ENCODE measurements at places on chromosomes 1 and 21.

DNA sequence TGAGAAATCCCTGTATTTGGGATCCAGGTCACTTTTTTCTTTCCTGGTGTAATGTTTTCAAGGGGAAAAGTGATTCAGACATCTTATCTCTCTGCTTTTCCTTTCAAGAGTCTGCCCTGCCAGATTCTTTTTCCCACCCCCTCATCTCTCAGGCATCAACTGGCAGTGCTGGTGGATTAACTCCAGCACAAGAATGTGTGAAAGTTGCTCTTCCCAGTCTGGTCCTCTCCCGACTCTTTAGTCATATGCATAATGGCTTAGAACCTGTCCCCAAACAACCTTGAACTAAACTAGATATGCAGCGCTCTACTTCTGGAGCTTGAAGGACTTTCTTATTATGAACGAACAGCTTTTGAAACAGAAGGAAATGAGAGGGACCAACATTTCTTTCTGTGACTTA lies 88.5 kb downstream of the SLC44A5 start:
- no peak for DNase-seq

- no peak for DNase-seq
Measured at GRCh38 chr1:2980073-2980791, 41.0 kb upstream of the ACTRT2 start.

- no peak for DNase-seq
Measured at GRCh38 chr1:205226868-205227583, 720 bp upstream of the TMCC2 start.

DNA sequence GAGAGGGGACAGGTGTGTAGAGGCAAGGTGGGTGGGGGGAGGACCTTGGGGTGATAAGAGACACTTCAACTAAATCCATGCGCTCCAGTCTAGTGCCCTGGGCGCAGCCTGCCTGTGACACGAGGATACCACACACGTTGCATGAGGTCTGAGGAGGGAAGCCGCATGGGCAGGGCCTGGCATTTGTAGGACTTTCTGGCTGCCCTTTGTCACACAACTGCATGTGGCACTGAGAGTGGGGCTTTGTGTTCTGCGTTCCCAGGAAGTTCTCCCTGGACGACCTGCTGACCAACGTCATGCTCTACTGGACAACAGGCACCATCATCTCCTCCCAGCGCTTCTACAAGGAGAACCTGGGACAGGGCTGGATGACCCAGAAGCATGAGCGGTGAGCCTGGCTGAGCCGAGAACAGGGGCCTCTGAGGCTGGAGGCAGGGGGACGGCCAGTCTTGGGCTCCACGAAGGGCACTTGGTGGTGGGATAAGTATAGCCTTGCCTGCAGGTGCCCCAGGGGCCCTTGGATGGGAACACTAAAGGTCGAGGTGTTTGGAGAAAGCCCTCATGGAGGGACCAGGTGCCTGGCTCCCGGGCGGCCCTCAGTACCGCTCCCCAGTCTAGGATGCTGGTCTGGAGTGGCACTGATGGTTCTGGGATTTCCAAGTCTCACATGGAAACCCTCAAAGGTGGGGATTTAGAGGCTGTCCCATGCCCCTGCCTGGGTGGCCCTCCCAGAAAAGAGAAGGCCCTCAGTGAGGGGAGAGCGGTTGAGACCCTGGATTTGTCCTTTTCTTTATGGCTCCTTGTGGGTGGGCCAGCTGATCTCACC lies 34.5 kb downstream of the EPHX1 start:
- DNase-seq = no peak

DNA sequence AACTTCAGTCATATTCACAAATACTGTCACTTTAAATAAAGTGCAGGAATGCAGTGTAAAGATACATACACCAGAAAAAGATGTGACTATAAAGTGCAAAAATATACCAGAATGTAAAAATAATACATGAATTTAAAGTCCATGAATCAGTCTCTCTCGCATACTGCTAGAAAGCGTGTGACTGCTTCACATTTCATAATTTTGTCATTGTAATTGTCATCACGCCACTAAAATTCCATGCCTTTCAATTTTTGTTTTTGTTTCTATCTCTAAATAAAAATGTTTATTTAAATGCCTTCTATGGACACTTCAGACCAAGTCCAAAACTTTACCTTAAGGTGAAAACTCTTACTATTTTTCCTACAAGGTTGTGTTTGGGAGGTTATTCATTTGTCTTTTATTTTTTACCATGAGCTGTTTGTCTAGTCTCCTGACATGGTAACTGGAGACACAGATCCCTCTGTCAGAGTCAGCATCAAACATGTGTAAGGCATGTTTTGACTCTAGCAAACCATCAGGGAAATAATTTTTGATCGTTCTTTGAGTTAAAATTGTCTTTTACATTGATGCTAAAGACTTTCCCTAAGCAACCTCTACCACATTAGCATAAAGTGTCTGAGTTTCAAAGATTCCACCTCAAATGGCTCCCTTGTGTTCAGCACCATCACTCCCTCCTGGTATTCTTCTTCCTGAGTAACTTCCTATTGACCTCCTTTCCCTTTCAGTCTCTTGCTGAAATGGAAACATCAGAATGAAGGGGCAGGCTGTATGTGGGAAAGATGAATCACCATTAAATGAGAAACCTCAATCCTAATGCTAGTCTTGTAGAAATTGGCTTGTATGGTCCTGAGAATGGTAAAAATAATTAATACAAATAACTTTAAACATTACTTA lies 14.0 kb upstream of the AIM2 start:
- DNase-seq = no peak

- DNase-seq = no peak
Measured at GRCh38 chr1:23341931-23342692, 2.0 kb downstream of the HNRNPR start.

- DNase-seq = no peak
Measured at GRCh38 chr1:199447906-199448305, 579.6 kb upstream of the NR5A2 start.

GRCh38 chr1:185564816-185565215 lies 169.4 kb upstream of the HMCN1 start:
- DNase-seq = no peak

GRCh38 chr1:156126630-156127534 lies 12.4 kb downstream of the LMNA start:
- DNase-seq = peak; percentile 77

DNA sequence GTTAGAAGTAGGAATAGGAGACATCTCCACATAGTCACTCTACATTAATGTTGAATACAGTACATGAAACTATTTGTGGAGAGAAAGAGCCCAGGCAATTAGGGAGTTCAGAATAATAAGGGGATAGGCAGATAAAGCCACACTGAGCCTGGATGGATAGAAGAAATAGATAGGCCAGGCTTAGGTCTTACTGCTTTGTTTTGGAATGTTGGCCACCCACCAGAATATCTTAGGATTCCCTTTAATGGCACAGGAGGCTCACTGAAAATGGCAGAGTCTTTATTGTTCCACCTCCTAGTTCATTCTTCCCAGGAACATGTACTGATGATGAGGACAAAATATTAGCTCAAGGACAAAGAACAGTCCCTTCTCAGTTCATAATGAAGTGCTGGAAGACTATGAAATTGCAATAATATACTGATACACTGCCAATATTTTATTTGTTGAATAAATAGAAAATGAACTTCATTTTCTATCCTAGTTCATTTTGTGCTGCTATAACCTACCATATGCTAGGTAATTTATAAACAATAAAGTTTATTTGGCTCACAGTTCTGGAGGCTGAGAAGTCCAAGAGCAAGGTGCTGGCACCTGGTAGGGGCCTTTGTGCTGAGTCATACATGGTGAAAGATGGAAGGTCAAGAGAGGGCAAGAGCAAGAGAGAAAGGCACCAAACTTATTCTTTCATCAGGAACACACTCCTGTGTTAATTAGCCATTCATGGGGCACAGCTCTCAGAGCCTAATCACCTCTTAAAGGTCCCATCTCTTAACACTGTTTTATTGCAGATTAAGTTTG lies 87.3 kb downstream of the TBX15 start:
- no peak for DNase-seq

DNA sequence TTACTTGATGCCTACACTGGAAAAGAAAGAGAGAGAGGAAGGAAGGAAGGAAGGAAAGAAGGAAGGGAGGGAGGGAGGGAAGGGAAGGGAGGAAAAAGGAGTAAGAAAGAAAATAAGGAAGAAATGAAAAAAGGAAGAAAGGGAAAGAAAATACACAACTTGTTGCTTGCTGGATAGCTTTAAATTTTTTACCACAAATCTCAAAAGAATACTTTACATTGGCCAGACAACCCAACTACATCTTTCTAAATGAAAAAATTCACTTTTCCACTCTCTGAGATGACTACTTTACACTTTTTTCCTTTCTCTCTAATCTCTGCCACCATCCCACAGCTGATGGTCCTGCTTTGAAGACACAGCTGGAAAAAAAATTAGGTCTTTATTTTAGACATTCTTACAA lies 228.9 kb upstream of the FAM78B start:
- no peak for DNase-seq

- no peak for DNase-seq
Measured at GRCh38 chr1:14884614-14885175, 268.9 kb upstream of the TMEM51 start.

DNA sequence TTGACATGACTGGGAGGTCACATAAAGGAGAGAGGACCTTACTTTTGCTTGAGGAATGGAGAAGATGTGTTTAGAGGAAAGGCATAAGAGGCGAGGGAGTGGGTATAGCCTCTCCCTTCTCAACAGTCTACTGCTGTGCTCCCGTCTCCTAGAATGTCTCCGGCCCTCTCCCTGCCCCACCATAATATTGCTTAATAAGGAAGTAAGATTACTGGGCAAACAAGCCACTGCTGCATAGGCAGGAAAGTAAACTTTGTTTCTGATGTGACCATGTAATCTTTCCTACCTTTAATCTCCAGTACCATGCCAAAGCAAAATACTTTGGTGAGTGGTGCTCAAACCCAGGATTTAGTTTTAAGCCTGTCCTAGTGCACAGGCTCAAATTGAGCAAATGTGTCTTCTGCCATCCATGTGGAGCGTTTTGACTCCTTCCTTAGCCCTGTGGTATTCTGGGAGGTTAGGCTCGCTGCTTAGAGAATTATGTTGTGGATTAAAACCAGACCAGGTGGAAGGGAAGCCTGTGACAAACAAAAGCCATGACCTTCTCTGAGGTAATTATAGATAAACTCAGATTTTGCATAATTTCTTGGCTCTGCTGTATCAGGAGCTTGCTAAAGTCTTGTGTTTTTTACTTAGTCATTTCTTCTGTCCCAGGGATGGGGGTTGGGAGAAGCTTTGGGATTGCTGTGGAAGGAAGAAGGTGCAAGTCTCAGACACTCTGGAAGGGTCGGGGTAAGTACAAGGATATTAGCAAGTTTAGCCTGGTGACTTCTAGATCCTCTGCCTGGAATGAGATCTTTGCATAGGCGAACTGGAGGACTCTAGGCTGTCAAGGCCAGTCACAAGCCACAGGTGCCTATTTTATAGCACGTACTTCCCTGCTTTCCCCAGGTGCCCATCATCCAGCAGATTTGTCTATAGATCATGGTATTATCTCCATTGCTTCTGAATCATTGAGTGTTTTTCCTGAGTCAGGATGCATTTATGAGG lies 34.5 kb upstream of the DIPK1A start:
- DNase-seq = no peak

DNA sequence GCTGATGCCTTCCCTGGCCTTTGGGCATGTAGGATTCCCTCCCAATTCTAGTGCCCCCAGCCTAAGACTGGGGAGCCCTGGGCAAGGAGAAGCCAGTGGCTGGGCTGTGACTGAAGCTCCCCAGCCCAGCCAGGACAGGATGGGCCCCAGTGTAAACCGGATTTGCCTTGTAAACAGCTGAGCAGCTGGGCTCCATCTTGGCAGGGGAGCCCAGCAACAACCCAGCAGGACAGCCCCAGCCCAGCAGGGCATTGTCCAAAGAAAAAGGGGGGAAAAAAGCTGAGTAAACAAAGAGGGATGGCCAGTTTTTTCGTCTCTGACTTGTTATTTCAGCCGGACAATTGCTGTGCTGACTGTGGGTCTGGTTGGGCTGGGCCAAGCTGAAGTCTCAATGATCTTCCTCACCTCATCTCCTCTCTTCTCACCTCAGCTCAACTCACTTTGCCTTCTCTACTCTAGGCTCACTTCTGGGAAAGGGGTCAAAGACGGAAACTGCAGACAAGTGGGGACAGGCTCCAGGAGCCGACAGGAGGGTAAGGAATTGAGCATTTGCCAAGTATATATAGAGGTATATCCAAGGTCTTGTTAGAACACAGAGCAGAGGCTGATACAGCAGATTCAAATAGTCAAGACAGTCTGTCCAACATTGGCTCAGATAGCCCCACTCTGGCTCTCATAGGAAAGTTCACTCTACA lies 97.7 kb downstream of the TMEM53 start:
- no peak for DNase-seq

DNA sequence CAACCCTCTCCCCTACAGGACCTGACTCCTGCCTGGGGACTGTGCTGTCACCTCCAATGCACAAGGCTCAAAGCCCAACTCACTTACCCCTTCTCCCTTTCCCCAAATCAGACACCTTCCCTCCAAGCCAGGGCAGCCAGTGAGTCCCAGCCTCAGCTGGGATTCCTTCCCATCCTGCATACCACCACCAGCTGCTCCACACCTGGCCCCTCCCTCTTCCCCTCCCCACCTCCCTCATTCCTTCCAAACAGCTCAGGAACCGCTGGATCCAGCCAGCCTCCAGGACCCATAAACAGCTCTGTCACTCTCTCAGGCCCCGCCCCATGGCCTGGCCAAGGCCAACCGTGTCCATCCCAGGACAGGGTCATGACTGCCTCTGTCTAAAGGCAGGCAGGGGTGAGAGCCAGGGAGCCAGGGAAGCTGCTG lies 41.4 kb downstream of the ACOT7 start:
- no peak for DNase-seq

GRCh38 chr1:45035631-45036301 lies 23.7 kb downstream of the UROD start:
- no peak for DNase-seq

- peak; percentile 61 for DNase-seq
Measured at GRCh38 chr1:28056129-28056925, 32.1 kb downstream of the EYA3 start.

GRCh38 chr21:16534408-16535101 lies 804.8 kb downstream of the USP25 start:
- DNase-seq = no peak

DNA sequence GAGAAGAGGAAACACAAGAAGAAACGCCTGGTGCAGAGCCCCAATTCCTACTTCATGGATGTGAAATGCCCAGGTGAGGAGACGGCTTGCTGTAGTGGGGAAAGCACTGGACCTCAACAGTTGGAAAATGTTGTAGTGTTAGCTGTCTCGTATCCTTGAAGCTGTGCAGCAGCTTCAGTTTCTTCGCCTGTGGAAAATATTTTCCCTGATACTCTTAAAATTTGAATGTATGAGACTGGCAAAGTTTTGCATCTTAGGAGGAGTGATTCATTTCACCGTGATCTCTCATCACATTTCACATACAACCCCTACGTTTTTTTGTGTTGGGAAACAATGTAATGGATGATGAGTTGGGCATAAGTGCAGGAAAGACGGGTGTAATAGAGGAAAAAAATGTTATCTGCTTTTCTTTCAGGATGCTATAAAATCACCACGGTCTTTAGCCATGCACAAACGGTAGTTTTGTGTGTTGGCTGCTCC lies 629 bp downstream of the RPS27 start:
- no peak for DNase-seq

DNA sequence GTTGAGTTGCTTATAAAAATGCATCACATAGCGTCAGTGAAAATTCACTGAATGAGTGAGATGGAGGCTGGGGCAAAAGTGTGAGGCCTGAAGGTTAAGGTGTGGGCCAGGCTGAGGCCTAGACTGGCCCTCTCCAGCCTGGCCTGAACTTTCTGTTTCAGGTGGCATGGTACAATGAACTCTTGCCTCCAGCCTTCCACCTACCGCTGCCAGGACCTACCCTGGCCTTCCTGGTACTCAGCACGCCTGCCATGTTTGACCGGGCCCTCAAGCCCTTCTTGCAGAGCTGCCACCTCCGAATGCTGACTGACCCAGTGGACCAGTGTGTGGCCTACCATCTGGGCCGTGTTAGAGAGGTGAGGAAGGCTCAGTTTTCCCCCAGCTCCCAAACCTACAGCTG lies 7.1 kb downstream of the MMACHC start:
- DNase-seq = no peak
